Kidney glomerular epithelial cell (primary cell): ENCODE measurements at places on chromosomes 12 and 14.

GRCh38 chr12:66902020-66902419, 223.1 kb upstream of the GRIP1 start:
- DNase-seq, result no peak

GRCh38 chr12:42936260-42936659, 346.7 kb upstream of the PRICKLE1 start:
- no peak for DNase-seq

GRCh38 chr12:94987801-94988200, 15.7 kb downstream of the NDUFA12 start:
- DNase-seq, result no peak

DNA sequence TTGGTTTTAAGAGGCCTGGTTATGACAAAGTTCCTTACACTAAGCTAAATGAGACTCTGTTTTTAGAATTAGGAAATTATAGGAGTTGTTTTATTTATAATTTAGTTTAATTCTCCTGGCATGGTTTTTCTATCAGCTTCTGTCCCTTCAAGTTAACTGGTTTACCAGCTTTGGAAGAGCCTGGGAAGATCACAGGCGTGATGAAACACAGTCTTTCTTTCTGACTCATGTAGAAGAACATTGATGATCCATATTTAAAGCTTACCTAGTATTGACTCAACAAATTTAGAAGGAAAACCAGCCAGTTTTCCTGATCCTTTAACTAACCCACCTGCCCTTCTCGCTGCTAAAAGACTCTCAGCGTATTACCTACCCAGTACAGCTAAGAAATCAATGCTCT, 155.2 kb downstream of the TGFB3 start:
- no peak for DNase-seq

GRCh38 chr14:75562089-75562488, 16.3 kb upstream of the FLVCR2 start:
- no peak for DNase-seq

DNA sequence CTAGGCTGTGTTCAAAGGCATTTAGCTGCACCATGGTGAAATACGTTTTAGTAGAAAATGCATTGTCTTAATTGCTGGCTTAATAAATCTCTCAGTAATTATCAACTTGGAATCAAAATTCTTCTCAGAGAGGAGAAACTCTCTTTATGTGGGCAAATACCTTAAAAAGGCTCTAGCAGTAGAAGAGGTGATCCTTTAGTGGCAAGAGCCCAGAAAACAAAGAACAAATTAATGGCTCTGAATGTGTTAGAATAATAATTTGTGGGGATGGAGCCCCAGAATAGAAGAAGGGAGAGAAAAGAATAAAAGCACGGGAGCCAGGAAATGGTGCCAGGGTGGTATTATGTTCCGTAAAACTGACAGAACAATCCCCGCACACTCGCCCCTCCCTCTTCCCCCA, 14.8 kb downstream of the TSPAN8 start:
- DNase-seq, result no peak

GRCh38 chr12:108975024-108975593, 45.8 kb downstream of the SVOP start:
- DNase-seq, result no peak

- DNase-seq, result no peak
Observed at GRCh38 chr14:101405171-101405883, 156.0 kb upstream of the DIO3 start.

DNA sequence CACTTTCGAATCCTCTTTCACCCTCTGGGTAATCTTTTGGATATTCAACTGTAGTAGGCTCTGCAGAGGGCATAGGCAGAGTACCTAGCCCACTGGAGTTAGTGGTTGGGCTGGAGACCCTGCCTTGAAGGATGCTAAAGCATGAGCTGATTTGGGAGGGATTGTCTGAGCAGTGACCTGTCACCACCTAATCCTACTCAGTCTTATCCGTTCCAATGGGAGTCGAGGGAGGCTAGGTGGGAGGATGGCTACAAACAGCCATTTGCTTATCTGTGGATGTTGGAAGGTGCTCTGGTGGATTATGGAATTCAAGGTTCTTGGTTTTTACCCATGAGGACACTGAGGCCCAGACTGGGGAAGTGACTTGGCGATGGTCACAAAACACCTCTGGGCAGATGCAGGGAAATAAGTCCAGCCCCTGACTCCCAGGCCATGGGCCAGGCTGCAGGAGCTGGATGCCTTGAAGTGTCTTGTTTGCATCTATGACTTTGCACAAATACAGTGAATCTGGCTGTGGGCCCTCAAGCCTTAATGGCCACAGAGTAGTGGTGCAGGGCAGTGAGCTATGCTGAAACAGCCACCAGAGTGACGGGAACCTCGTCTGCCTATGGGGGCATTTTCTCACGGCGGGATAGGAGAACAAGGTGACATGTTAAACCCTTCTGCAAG, 3.7 kb downstream of the KMT5A start:
- DNase-seq, result no peak

GRCh38 chr14:35247777-35248475, 44.3 kb upstream of the PSMA6 start:
- peak; percentile 7 for DNase-seq

GRCh38 chr12:106780010-106780631, 5.6 kb downstream of the RIC8B start:
- DNase-seq, result no peak

- no peak for DNase-seq
Observed at GRCh38 chr12:14913381-14913781, 25.0 kb downstream of the ERP27 start.

GRCh38 chr12:6249580-6249979, 49.4 kb downstream of the CD9 start:
- DNase-seq, result no peak

DNA sequence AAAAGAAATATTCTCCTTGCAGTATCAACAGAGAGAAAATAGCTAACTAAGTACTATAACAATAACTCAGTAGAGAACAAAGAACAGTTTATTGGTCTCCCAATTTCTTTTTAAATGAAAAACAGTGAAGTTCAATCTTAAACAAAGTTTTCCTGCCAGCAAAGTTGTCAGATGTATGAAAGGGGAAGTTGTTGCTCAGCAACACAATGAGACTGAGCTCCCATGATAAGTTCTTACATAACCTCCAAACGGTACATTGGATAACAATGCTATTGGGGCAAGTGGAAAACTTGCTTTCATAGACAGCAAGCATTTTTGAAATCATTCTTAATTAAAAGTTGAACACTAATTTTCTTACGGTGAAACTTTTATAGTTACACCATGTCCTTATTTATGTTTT, 94.9 kb downstream of the ALG10B start:
- DNase-seq, result no peak

GRCh38 chr14:94946244-94946643, 176.3 kb upstream of the GSC start:
- no peak for DNase-seq

DNA sequence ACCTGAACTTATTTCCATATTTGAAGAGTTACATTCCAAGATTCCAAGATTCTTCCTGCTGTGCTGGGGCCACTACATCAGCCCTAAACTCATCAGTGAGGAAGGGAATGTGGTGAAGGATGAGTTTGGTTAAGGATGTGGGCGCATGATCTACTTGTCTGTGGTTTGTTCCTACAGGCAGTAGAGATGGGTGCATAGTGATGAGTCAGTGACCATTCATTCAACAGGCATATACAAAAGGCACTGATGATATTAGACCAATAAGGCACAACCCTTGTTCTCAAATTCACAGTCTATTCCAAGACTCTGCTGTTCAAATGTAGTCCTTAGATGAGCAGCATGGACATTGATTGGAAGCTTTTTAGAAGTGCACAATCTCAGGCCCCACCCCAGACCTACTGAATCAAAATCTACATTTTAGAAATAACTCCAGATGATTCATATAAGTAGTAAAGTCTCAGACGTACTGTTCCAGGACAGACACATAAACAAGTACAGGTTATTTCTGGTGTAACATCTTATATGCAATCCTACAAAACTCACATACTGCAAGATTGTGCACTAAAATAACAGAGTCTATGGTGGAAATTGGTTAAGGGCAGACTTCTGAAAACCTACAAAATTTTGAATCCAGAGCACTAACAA, 47.7 kb upstream of the MAP3K9 start:
- peak; percentile 77 for DNase-seq

DNA sequence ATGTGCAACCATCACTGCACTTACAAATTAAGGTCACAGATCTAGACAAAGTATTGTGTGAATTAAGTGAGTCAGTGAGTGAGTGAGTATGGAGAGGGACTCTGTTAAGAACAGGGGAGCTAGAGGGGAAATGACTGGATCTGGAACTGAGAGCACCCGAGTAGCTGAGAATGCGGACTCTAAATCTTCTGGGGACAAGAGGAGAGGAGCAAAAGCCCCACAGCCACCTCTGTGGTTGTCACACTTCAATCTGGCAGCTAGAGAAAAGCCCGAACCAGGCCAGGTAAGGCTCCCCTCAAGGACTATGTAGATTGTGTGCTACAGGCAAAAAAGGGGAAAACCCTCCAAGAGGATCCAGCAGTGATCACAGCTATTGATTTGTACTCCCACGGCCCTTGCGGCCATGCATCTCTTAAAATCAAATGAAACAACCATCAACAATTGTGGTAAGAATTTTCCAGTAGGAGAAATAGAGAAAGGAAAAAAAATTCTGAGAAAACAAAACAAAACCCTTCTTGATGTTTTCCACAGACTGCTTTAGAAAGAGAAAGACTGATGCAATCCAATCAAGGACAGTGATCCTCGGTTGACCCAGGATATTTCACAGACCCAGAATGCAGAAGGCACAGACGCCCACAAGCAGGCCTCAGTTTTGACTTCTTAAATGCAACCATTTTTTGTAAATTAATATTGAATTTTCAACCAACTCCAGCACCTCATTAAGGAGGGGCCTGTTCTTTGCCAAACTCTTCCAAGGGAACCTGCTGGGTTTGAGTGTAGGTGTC, 109.6 kb downstream of the SLC38A6 start:
- DNase-seq, result no peak

DNA sequence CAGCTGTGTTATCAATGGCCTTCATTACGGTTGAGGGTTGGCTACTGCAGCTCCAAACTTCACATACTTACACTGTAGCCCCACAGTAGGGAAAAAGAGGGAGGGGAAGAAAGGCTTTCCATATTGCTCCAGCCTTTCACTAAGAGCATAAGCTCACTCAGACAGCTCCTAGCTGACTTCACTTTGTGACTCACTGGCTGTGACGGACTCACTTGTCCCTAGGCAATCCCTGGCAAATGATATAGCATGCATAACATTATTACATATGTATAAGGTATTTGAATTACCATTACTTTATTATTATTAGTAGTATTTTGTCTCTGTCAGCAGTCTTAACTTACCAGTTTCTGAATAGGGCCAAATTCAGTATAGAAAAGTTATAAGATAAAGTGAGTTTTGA, 350.7 kb downstream of the RMST start:
- DNase-seq, result no peak

DNA sequence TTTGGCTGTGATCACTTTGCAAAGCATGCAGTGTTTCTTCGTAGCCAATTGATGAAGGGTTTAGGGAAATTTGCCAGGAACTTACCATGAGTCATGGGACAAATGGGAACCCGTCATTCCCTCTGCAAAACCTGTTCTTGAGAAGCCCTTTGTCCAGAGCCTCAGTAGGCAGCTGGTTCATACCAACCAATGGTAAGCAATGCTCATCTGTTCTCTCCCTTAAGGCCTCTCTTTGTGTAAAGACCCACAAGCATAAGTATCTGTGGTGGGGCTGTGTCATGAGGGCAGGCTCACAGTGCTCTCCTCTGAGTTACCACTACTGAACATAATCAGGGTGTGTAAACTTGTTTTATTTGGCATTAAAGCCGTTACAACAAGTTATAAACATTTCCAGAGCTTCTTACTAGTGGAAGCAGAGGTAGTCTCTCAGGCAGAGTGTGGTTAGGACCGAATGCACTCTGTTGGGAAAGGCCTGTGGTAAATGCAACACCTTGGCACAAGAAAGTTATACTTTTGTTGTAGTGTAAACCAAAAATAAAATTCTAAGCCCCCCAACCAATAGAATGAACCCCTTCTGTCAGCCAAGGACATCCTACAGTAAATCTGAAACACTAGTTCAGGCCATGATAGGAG, 119.8 kb downstream of the SINHCAF start:
- DNase-seq, result no peak

- no peak for DNase-seq
Observed at GRCh38 chr12:132163911-132164288, 19.6 kb downstream of the NOC4L start.

DNA sequence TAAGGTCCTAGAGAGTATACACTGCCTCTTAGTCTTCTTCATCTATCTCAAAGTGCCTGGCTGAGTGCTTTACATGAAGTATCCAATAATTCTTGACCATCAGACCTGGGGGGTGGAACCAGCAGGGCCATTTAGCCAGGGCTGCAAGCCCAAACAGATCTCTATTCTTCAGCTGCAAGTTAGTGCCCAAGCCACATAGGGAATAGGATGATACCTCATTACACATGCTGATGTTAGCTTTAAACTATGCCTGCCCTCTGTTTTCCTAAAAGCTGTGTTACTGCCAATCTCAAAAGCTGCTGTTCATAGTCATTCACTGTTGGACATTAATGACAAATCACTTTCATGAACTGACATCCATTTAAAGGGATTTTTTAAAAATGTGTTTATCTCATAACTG, 16.7 kb upstream of the IFNG start:
- DNase-seq, result no peak

GRCh38 chr12:103833095-103833775, 7.8 kb downstream of the NT5DC3 start:
- no peak for DNase-seq
